Ovary (tissue), 10 donors: ENCODE measurements at places on chromosomes 12 and 14.

- no peak overlapping the region for H3K27ac ChIP-seq
- no peaks in the 10 kb centered on the region for H3K36me3 ChIP-seq
- peaks cover 3% of the 10 kb centered on the region for H3K27me3 ChIP-seq
- no peak overlapping the region for H3K4me3 ChIP-seq
Measured at GRCh38 chr14:60064491-60065072, 27.1 kb upstream of the PCNX4 start.

DNA sequence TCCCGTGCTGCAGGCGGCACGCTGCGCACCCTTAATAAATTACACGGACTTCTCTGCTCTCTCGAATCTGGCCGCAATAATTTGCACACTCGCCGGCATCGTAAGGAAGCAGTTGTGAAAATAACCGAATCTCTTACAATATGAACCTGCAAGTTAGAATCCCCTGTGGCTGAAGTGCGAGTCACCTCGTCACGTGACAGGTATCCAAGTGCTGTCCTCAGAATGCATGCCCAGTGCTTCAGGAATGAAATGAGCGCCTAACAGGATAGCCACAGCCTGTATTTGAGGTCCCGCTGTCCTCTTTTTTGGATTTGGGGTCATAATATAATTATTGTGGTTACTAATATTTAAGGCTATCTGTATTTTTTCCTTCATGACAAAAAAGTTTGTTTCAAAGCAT lies 82.0 kb downstream of the VWF start:
- H3K4me1 ChIP-seq: no peaks in the 10 kb centered on the region
- H3K4me3 ChIP-seq: no peak overlapping the region
- no peaks in the 10 kb centered on the region for H3K27me3 ChIP-seq
- H3K36me3 ChIP-seq: no peaks in the 10 kb centered on the region
- H3K27ac ChIP-seq: no peak overlapping the region
- DNase-seq: no peak

DNA sequence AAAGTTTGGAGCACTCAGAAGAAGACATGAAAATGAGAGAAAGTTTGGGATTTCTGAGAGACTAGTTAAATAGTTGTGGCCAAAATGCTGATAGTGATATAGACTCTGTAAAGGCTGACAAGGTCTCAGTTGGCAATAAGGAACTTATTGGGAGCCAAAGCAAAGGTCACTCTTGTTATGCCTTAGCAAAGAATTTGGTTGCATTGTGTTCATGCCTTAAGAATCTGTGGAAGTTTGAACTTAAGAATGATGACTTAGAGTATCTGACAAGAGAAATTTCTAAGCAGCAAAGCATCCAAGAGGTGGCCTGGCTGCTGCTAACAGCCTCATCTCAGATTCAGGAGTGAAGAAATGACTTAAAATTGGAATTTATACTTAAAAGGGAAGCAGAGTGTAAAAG lies 113.8 kb downstream of the PIK3C2G start:
- H3K4me3 ChIP-seq: no peak overlapping the region
- H3K36me3 ChIP-seq: no peaks in the 10 kb centered on the region
- DNase-seq: no peak
- H3K27me3 ChIP-seq: no peaks in the 10 kb centered on the region

DNA sequence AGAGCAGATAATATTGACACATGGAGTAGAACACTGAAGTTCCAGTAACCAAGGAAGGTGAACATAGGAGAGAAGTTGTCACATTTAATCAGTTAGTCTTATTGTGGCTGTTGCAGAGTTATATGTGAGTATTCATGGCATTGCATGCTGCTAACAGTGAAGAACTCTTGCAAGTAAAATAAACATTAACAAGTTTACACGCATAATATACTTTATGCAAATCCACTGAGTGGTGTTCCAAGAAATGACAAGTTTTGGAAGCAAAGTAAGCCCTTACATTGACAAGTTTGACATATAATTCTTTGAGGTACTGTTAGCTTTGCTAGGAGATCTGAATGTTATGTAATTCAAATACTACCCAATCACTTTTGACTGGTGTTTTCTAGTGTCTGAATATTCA lies 125.6 kb downstream of the ANKS1B start:
- no peaks in the 10 kb centered on the region for H3K27me3 ChIP-seq
- H3K27ac ChIP-seq: no peak overlapping the region
- no peaks in the 10 kb centered on the region for H3K4me1 ChIP-seq
- H3K4me3 ChIP-seq: no peak overlapping the region
- H3K36me3 ChIP-seq: no peaks in the 10 kb centered on the region

DNA sequence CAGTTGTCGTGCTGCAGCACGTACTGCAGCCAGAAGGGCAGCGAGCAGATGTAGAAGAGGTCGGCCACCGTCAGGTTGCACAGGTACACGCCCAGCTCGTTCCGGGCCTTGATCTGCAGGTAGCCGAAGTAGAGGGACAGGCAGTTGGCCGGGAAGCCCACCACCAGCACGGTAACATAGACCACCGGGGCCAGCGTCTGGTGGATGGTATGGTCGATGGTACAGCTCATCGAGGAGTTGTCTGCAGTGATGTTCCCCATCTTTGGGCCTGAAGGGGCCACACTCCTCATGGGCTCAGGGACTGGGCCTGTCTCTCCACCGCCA lies 9.8 kb downstream of the GPR68 start:
- H3K27me3 ChIP-seq: no peaks in the 10 kb centered on the region
- DNase-seq: no peak
- no peaks in the 10 kb centered on the region for H3K4me1 ChIP-seq
- no peak overlapping the region for H3K27ac ChIP-seq
- H3K36me3 ChIP-seq: no peaks in the 10 kb centered on the region

- no peak for DNase-seq
- H3K27ac ChIP-seq: no peak overlapping the region
- no peaks in the 10 kb centered on the region for H3K27me3 ChIP-seq
- H3K4me3 ChIP-seq: no peak overlapping the region
- no peaks in the 10 kb centered on the region for H3K36me3 ChIP-seq
- H3K4me1 ChIP-seq: no peaks in the 10 kb centered on the region
Measured at GRCh38 chr14:53183611-53184010, 30.5 kb upstream of the DDHD1 start.
